Ureter (tissue), 1 donor: ENCODE measurements at places on chromosomes 1 and 21.

DNA sequence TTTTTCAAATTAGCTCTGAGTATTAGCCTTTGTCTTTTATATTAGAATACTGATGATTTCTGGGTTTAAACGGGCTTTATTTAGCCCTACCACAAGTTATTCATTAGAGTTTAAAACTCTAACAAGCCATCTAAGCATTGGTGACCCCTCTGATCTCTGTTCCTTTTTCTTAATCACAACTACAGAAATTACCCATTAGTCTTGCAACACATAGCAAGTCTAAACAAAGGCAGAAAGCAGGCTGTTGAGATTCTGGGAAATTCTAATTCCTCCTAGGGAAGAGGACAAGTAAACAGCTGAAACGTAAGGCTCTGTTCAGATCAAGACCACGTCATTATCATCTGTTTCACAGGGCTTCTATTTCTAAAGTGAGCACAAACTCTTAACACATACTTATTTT lies 491.2 kb upstream of the ZRANB2 start:
- no peak for DNase-seq

- DNase-seq = no peak
Observed at GRCh38 chr1:45272913-45273371, 53.8 kb upstream of the HPDL start.

DNA sequence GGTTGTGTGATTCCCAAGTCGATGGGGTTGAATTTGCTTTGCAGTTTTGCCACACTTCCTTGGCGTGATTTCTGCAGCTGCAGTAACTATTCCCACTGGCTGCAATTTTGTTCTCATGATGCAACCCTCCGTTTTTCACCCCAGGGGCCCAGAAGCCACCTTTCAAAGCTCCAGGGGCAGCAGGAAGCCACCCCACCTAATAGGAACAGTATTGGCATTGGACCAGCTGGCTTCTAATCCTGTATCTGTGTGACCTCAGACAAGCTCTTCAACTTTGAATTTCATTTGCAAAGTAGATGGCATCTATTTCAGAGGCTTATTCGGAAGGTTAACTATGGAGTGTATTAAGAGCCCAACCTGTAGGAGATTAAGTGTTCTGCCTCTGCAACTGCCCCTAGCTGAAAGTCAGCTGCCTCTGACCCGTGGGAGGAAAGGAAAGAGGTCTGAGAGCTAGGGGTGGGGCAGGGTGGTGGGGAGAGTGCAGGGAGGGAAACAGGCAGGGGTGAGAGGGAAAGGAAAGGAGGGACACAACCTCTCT lies 12.6 kb downstream of the C1orf115 start:
- DNase-seq = no peak

DNA sequence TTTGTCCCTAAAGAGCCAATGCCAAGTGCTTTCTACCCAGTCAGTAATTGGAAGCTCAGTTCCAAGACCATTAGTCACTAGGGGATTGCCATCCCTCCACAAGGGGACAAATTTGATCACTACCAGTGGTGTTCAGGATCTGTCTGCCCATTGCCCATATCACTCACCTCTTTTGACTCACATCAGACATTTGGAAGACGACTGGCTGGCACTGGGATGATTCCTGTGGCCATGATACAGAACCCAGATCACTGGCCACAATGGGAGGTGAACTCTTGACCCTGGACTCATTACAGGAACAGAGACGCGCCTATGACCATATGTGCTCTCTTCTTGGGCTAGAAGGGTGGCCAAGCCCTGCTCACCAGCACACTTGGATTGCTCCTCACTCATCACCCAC lies 71.0 kb downstream of the COLGALT2 start:
- no peak for DNase-seq

- DNase-seq = no peak
Observed at GRCh38 chr1:35280006-35280405, 11.5 kb downstream of the ZMYM4 start.

DNA sequence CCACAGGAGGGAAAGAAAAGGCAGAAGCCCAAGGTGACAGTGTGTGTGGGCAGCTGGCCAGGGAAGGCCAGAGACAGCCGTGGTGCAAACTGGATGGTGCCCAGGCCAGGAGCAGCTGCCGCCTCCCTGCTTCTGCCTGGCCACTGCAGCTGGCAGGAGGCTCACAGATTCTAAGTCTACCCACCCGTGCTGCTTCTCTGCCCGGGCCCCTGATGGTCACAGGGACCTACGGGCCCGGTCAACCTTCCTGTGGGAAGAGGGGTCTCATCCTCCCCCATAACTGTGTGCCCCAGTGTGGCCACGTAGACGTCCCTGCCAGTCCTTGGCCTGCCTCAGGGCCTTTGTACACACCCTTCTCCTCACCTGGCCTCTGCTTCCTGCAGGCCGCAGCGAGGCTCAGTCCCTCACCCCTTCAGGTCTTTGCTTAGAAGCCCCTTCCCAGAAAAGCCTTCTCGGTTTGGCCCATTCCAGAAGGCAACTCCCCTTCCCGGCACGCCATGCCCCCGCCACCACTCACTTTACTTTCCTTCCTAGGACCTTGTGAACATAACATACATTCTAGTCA lies 192.6 kb upstream of the AJAP1 start:
- DNase-seq = no peak

DNA sequence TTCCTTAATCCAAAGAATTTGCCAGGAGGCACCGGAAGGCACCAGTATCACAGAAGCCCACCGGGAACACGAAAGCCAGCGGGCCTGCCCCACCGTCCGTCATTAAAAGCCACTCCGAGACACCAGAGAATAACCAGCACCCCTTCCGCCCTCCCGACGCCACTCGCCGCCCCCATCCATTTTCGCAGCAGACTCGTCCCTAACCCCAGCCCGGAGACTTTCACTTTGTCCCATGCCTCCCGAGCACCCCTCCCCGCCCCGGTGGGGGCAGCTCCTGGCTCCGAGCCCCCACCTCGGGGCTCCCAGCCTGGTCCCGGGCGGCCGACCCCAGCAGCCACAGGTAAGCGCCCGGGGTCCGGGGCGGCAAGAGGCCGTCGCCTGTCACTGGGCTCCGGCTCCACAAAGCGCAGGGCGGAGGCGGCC lies 105.4 kb downstream of the SLC45A1 start:
- DNase-seq = peak; percentile 59

DNA sequence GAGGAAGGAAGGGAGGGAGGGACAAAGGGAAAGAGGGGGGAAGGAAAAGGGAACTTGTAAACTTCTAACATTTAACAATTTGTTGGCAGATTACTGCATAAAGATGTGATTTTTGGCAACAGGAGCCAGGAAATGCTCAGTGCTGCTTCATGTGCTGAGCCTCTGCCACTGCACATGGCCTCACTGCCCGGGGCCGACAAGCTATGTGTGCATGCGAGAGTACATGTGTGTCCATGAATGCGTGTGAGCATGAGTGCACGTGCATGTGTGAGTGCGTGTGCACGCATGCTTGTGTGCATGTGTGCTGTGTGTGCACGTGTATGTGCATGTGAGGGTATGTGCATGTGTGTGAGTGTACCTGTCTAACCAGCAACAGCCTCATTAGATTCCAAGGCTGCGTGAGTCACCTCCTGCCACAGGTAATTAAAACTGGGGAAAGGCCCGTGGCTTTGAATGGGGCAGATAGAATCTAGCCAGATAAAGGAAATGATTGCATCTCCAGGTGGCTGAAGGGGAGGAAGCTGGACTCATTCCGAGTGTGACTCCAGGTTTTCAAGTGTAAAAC lies 41.4 kb upstream of the TSPEAR start:
- DNase-seq = no peak

DNA sequence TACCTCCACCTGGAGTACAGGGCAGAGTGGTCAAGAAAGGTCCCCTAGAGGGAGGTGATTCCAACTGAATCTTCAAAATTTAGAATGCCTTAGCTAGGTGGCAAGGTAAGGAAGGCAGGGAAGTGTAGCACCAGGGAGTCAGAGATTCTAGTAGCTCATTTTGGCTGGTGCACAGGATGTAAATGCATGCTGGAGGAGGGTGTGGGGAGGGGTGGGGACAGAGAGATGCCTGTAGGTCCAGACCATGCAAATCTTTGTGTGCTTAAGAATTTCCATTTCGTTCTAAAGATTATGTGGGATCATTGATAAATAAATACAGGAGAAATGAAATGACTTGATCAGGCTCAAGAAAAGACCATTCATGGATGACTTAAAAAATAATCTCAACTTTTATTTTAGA lies 11.0 kb upstream of the CACHD1 start:
- DNase-seq = no peak

- no peak for DNase-seq
Observed at GRCh38 chr21:41815652-41816582, 49.1 kb upstream of the RIPK4 start.
